ENCODE measurements at places on chromosomes 11 and 22. TPM values are rescaled to one million over a fixed set of nuclear protein-coding genes. Genes with fewer than 3 reads are reported as not detected.

Gene JHY
- total RNA-seq, result 15.5 TPM

Gene CCDC34
- 11.3 TPM for total RNA-seq

Gene MCAM
- 21.0 TPM for total RNA-seq

Gene MOGAT2
- not detected for total RNA-seq

Gene CD6
- total RNA-seq, result 2.3 TPM

Gene TSPAN32
- 0.69 TPM for total RNA-seq

Gene CTTN
- total RNA-seq, result 101 TPM

Gene POLR3H
- 27.7 TPM for total RNA-seq

Gene CLMP
- total RNA-seq, result 42.0 TPM

Gene DHCR7
- total RNA-seq, result 44.8 TPM

Gene OR10D3
- total RNA-seq, result not detected

Gene B3GAT3
- total RNA-seq, result 23.5 TPM

Gene FGF4
- not detected for total RNA-seq

Gene DRD4
- total RNA-seq, result not detected

Gene OR6A2
- total RNA-seq, result 1.8 TPM

Gene TMPRSS5
- total RNA-seq, result 2.1 TPM

Gene DUSP18
- total RNA-seq, result 27.9 TPM

Gene C11orf97
- 2.5 TPM for total RNA-seq

Gene SCN2B
- 15.0 TPM for total RNA-seq

Gene CECR2
- total RNA-seq, result 6.0 TPM

Gene GPR83
- total RNA-seq, result 4.4 TPM

Gene PGA5
- not detected for total RNA-seq

Gene NXPE1
- total RNA-seq, result not detected

Gene FAM118B
- total RNA-seq, result 21.2 TPM

Gene KRTAP5-9
- total RNA-seq, result not detected

Gene TTC38
- 13.8 TPM for total RNA-seq

Gene GGT5
- total RNA-seq, result 1.6 TPM

Gene IL10RA
- 3.7 TPM for total RNA-seq

Gene BBOX1
- 27.7 TPM for total RNA-seq

Gene SSTR3
- total RNA-seq, result 1.2 TPM

Gene LGR4
- 36.9 TPM for total RNA-seq

Gene MFRP
- 0.23 TPM for total RNA-seq

Gene YAP1
- 33.9 TPM for total RNA-seq

Gene TRIM49
- 0.23 TPM for total RNA-seq

Gene CARD18
- not detected for total RNA-seq

Gene SAA4
- total RNA-seq, result not detected

Gene MRGPRX3
- not detected for total RNA-seq

Gene DDT
- 48.2 TPM for total RNA-seq

Gene UFD1
- 29.1 TPM for total RNA-seq

Gene CSF2RB
- total RNA-seq, result 0.92 TPM

Gene VSTM5
- total RNA-seq, result 5.1 TPM

Gene SCN3B
- 120 TPM for total RNA-seq

Gene FTH1
- 513 TPM for total RNA-seq

Gene HPX
- 2.1 TPM for total RNA-seq

Gene MMP13
- not detected for total RNA-seq

Gene HMOX1
- 5.1 TPM for total RNA-seq

Gene KCNQ1OT1
- 4.8 TPM for total RNA-seq

Gene RTN4RL2
- total RNA-seq, result 0.46 TPM

Gene C1QTNF4
- total RNA-seq, result 33.2 TPM

Gene MS4A12
- total RNA-seq, result not detected

Gene SLC22A12
- total RNA-seq, result not detected

Data from diencephalon (tissue), 1 donor.